ENCODE measurements at places on chromosomes 7 and 10.

- DNase-seq, result no peak
These were observed 27.8 kb upstream of the NUB1 start for GRCh38 chr7:151313857-151314256.

- DNase-seq, result peak; percentile 6
These were observed 32.0 kb upstream of the STRIP2 start for GRCh38 chr7:129401967-129402860.

GRCh38 chr10:107859065-107859464 is 694.6 kb upstream of the SORCS1 start:
- no peak for DNase-seq

DNA sequence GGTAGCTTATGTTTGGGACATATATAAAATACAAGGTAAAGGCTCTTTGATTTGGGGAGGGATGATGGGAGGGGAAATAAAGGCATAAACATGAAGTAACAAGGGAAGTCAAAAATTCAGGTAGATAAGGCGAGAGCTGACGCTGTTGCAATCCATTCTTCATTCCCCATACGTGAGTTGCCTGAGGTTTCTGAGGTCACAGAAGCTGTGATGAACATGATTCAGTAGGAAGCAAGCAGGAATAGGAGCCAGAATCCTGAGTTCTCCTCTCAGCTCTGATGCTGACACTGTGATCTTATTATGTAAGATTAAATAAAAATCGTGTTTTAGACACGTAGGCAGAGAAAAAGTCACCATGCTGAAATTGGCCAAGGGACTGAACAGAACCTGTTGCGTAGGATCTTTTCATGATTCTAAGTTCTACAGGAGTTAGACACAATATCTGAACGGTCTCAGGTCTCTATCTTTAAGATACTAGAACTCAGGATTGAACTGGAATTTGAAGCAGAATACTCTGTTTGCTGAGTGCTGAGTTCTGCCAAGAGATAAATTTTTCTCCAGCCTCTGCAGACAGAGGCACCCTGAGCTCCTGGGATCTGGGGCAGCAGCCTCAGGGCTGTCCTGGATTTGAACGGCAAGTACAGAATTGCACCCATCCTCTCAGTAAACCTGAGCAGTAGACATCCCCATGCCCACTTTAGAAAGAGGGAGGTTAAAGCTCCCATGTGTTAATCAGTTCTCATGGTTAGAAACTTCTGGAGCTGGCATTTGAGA is 21.0 kb downstream of the KLF6 start:
- DNase-seq, result no peak

DNA sequence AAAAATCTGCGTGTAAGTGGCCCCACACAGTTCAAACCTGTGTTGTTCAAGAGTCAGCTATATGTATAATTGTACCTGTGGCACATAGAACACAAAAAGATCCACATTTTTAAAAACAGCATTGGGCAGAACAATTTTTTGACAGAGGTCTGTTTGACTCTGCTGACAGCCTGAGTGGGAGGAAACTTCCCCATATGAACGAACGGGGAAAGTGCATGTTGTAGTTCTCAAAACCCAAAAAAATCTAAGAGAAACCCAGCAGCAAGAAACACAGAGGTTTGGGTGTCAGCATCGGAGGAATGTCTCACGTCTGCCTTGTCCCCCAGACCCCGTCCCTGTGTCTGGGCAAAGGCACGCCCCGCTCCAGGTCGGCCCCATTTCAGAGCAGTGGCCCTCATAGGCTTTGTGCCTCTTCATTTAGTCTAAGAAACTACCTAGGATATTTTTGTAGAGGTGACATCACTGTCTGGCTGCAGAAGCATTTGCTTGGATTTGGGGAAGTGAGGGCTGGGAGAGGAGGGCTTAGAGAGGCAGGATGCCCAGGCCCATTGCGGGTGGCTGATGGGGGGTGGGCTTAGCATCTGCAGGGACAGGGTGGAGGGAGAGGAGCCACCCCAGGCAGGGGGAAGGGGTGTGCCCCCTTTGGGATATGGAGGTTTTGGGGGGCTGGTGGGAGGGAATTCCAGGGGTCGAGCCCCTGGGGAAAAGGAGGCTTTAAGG is 11.0 kb downstream of the CUX1 start:
- DNase-seq, result no peak

All from CD4-positive, alpha-beta T cell treated with Interferon alpha-2 for 1 hour (primary cell).